Karpas-422 (cell line): ENCODE measurements at places on chromosomes 16 and 17.
A peak's percentile ranks its signal among the peaks of the same experiment; 100 is the strongest.

DNA sequence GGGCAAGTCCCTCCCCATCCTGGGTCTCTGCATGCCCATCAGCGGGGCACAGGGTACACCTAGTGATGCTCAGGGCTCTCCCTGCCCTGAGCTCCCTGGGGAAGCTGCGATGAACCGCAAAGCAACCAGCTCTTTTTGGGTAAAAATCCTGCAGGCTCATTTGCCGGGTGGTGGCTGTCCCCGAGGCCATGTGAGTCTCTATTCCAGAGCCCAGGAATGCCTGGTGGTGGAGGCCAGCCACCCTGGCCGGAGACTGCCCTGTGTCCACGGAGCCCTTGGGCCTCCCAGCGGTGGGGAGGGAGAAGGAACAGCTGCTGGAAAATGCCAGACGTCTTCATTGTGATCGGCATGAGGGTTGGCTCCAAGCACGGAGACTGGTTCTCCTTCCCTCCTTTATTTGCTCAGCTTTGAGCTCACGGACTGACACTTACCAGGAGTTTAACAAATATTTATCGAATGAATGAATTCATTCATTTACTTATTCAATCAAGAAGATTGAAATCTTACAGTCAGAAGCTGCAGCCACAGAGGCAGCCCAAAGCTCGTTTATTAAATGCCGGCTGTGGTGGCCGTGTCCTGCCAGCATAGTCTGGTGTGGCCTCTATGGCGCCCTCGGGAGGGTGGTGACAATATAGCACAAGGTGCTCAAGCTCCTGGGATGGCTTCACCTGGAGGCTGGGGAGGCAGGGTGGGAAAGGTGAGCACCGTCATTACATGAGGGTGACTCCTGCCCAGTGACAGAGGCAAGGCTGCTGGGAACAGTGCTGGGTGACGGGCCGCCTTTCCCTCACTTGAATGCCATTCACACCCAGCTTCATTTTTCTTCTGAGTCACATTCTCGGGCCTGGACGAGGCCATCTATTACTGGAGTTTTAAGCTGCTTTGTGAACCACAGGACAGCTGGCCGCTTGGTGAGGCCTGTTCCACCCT lies 31.1 kb upstream of the JPH3 start:
- DNase-seq: peak; percentile 66

- DNase-seq: no peak
These were observed 95.9 kb downstream of the HIC1 start for GRCh38 chr17:2150806-2151205.

- peak; percentile 49 for DNase-seq
These were observed 12.4 kb downstream of the METTL9 start for GRCh38 chr16:21611556-21612384.

- DNase-seq: no peak
These were observed 103.9 kb upstream of the CHMP6 start for GRCh38 chr17:80887639-80888175.

GRCh38 chr17:49294122-49294521 lies 63.5 kb upstream of the PHOSPHO1 start:
- no peak for DNase-seq

DNA sequence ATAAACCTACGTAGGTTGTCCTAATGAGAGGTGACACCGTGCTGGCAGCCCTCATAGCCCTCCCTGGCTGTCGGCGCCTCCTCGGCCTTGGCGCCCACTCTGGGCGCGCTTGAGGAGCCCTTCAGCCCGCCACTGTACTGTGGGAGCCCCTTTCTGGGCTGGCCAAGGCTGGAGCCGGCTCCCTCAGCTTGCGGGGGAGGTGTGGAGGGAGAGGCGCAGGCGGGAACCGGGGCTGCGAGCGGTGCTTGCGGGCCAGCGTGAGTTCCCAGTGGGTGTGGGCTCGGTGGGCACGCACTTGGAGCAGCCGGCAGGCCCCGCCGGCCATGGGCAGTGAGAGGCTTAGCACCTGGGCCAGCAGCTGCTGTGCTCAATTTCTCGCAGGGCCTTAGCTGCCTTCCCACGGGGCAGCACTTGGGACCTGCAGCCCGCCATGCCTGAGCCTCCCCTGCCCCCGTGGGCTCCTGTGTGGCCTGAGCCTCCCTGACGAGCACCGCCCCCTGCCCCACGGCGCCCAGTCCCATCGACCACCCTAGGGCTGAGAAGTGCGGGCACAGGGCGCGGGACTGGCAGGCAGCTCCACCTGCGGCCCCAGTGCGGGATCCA lies 40.1 kb upstream of the AMZ2 start:
- no peak for DNase-seq

GRCh38 chr16:87461466-87461991 lies 31.3 kb downstream of the ZCCHC14 start:
- peak; percentile 84 for DNase-seq

GRCh38 chr17:55303701-55304145 lies 39.0 kb downstream of the HLF start:
- no peak for DNase-seq

- no peak for DNase-seq
These were observed 1329.5 kb upstream of the CDH8 start for GRCh38 chr16:63365649-63366304.

DNA sequence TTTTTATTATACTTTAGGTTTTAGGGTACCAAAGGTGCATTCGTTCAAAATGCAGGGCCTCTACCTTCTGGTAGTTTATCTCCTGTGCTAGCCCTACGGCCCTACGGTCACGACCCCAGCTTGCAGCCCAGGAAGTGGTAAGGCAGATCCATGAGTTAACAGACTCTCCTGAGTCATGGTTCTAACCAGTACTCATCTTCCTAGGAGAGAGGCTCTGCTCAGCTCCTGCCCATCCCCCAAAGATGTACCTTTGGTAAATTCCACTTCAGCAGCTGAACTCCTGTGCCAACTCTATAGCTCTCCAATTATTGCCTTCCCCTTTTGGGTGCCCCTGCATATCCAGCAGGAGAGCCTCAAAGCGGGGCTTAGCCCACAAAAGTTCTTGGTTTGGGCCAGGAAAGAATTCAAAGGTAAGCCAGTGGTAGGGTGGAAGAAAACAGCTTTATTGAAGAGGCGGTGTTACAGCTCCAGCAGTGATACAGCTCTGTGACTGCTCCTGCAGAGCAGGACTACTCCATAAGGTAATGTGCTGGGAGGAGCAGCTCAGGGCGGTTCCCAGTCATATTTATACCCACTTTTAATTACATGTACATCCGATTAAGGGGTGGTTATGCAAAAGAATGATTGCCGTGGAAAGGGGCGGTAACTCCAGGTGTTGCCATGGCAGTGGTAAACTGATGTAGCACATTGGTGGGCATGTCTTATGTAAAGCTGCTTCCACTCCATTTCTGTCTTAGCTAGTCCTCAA lies 241.4 kb downstream of the PMP22 start:
- no peak for DNase-seq
